ENCODE measurements at places on chromosomes 2 and 18.

DNA sequence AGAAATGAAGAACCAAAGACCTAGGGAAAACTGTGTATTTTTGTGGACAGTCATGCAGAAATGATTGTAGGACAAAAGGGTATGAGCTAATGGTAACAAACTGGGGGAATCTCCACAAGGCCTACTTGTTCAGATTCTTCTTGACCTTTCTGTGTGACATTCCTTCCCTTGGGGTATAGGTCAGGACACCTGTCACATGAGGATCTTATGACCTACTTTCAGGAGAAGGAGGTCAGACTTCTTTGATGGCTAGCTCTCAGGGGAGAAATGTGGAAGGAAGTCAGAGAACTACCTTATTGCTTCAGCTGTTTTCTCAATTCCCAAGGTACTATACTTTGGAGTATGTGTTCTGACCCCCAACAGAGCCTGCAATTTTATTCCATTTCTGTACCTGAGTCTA lies 40.7 kb upstream of the TANK start:
- DNase-seq, result no peak

DNA sequence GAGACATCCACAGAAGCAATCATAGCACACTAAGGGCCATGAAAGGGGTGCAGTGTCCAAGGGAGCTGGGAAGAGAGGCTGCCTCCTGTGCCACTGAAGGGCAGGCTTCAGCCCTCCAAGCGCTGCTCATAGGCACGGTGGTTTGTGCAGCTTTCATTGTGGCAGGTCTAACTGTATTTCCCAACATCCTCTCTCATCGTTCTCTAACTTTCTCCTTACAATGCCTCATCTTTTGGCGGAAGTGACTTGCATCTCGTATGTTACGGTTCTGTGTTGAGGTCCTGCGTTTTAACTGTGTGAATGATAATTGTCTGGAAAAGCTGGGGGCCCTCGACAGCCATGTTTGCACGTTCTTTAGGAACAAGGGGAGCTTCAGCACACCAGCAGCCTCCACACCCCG lies 213.9 kb downstream of the GBX2 start:
- DNase-seq, result no peak

GRCh38 chr18:49547701-49548100 lies 14.2 kb upstream of the LIPG start:
- DNase-seq, result no peak

GRCh38 chr2:230227216-230227615 lies 1.7 kb downstream of the SP140 start:
- DNase-seq, result no peak

DNA sequence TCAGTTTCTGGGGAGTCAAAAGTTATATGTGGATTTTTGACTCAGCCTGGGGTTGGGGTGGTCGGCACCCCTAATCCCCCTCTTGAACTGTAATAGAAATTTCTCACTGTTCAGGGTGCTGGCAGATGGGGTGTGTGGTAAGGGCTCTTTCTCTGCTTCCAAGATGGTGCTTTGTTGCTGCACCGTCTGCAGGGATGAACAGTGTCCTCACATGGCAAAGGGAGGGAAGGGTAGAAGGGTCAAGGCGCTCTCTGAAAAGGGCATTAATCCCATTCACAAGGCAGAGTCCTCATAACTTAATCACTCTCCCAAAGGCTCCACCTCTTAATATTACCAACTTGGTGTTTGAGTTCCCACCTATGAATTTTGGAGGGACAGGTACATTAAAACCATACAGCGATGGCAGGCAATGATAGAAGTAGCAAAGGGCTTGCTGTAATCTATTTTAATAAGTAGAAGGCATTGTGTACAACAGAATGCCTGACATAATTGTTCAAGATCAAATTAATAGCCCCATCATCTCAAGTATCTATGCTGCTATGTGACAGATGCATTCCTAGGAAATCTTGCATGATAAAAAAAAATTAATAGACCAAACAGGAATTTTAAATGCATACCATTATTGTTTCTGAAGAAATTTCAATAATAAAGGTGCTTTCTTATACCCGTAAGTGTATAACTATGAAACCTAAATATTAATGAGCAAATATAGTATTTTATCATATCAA lies 28.1 kb downstream of the MMADHC start:
- no peak for DNase-seq

GRCh38 chr2:88345842-88346241 lies 106.7 kb downstream of the FOXI3 start:
- DNase-seq, result no peak

- DNase-seq, result no peak
Observed at GRCh38 chr18:24195296-24196053, 56.6 kb downstream of the CABYR start.

GRCh38 chr2:165927353-165927752 lies 26.2 kb downstream of the TTC21B start:
- no peak for DNase-seq

DNA sequence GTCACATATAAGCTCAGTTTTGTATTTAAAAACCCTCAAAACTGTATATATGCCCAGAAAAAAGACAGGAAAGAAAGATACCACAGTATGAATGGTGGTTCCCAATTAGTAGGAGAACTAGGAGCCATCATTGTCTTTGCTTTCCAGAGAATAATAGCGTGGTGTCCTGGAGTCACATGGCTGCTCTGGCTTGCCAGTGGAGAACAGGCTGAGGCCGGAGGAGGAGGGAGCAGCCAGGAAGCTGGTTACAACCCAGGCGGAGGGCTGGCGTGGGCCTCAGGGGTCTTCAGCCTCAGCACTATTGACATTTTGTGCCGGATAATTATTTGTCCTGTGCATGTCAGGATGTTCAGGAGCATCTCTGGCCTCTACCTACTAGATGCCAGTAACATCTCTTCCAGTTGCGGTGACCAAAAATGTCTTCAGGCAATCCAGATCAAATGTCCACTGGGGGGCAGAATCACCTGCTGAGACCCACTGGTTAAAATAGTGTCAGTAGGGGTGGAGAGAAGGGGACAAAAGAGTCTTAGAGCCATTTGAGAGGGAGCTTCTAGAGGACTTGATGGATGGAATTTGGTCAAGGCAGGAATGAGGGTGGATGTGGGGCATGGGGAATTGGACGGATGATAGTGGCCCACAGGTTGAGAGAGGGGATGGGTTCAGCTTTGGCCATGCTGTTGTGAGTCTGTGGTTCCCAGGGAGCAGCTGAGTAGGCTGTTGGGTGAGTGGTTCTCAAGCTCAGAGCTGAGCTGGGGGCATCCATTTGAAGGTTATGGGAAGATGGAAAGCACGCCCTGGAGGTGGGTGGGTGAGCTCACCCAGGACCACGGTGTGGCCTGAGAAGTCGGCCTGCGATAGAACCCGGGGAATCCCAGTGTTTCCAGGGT lies 144.9 kb downstream of the AGAP1 start:
- DNase-seq, result no peak

DNA sequence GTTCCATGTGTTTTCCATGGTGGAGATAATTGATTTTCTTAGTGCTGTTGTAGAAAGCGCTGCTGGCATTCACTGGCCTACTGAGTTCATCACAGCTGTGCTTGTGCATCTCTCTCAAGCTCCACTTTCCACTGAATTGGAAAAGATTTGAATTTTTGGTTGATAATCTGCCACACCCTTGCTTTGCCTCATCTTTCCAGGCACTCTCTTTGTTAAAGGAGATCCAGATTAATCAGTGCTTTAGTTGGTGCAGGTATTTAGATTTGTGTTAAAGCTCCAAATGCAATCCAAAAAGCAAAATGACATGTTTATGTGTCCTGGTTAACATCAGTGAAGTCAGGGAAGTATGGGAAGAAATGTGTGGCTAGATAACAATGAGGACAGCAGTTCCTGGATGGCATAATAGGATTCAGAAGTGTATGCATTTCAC lies 2.7 kb upstream of the COL3A1 start:
- DNase-seq, result no peak

DNA sequence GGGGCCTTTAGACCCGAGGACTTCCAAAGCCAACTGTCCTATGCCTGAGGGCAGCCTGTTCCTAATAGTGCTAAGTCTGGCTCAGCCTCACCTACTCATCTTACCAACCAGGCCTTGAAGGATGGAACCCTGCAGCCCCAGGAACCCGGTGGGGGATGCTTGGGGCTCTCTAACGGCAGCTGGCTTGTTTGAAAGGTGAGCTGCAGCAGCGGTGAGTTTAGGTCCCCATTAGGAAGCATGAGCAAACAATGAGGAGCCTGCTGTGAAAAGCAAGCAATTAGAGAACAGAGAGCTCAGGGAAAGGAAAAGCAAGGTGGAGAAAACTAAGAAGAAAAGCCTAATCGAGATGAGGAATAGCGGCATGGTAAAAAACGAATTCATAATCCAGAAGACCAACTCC lies 39.9 kb downstream of the SP110 start:
- DNase-seq, result no peak

GRCh38 chr18:12838178-12838634 lies 45.8 kb downstream of the PTPN2 start:
- DNase-seq, result no peak

- no peak for DNase-seq
Observed at GRCh38 chr18:23208600-23208999, 73.3 kb downstream of the CABLES1 start.

GRCh38 chr2:23536326-23536725 lies 151.3 kb downstream of the KLHL29 start:
- DNase-seq, result no peak

DNA sequence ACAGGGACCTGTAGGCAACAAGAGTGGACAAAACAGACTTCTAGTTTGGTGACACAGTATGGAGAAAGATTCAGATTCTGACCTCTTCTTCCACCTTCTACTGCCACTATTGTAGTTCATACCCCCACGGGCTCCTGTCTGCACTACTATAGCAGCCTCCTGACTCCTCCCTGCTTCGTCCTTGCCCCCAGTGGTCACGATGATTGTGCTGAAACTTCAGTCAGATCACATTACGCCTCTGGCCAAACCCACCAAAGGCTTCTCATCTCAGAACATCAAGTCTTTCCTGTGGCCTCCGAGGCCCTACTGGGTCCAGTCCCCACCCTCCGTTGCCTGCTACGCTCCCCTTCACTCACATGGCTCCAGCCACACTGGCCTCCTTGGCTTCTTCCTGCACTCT lies 147.6 kb downstream of the CYP26B1 start:
- no peak for DNase-seq

- no peak for DNase-seq
Observed at GRCh38 chr2:155381436-155381835, 682.9 kb downstream of the KCNJ3 start.

- no peak for DNase-seq
Observed at GRCh38 chr2:241943209-241943850, 73.8 kb downstream of the RTP5 start.

DNA sequence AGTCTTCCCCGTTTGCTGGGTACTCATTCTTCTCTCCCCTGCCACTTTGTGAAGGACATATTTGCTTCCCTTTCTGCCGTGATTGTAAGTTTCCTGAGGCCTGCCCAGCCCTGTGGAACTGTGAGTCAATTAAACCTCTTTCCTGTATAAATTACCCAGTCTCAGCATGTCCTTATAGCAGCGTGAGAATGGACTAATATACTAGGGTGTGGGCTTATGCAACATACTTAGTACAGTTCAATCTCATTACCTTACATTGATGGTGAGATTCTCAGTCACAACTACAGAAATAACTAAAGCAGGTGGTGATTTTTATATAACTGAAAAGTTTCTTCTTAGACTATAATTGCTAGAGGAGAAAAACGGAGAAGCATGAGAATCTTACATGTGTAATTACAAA lies 237.9 kb upstream of the MMADHC start:
- no peak for DNase-seq

DNA sequence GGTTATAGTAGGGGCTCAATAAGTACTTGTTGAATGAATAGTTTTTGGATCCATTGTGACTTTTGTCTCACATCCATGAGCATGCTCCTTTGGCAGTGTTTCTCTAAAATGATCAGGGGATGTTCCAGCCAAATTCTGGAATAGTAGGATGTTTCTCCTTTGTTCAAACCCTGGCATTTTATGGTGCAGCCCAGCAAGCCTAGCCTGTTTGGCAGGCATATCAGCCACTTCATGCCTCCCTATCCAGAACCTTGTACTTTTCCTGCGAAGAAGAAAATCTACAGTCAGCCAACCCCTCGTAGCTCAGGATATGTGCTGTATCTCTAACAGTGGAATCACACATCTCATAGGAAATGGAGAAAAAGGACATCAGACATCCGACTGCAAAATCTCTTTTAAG lies 27.1 kb upstream of the RPRD1A start:
- no peak for DNase-seq

DNA sequence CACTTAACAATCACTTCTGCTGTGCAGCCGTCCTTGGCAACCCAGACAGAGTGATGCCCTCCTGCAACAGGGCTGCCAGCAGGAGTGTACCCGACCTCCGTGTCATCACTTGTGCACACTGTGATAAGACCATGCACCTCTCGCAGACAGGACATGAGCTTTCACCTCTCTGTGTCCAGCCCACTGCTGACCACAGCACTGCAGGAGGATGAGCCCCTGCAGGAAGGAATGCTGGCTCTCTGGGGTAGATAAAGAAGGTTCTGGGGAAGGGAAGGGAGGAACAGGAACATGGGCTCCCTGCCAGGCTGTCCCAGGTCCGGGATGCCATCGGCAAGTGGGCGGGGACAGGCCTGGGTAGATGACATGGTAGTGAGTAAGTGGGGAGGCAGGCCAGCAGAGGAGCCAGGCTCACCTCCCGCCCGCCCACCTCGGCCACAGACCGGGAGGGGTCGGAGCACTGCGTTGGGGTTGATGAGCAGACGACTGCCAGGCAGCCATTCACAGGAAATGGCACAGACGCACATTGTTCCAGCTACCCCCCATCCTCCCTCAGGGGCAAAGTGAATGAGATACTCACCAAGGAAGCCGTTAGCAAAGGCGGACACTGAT lies 18.6 kb upstream of the COL6A3 start:
- peak; percentile 50 for DNase-seq

DNA sequence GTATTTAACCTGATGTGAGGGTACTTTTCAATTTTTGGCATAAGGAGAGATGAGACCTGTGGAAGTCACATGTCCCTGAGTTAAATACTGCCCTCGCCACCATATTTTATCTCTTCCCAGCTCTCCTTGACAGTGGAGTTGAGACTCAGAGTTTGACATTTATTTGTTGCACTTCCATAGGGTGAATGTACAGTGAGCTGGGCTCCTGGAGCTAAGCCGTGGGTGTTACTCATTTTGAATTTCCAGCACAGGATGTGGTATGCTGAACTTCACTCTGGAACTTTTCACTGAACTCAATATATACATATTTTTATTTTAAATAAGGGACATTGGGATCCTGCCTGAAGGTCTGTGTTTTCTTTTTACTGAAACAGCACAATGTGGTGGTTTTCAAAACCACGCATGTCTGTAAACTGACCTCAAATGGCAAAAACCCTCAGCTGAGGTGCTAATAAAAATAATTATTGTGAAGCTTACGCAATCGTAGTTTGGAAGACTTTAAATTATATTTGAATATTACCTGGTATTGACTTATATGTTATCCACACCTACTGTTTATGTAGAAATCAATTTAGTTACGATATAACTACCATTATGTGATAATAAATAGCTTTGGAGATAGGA lies 12.1 kb downstream of the RNF144A start:
- no peak for DNase-seq
